Lung microvascular endothelial cell (primary cell): ENCODE measurements at places on chromosomes 11 and 22.
A peak's percentile ranks its signal among the peaks of the same experiment; 100 is the strongest.

GRCh38 chr11:100830978-100831732, 144.1 kb downstream of the ARHGAP42 start:
- peak; percentile 53 for DNase-seq

DNA sequence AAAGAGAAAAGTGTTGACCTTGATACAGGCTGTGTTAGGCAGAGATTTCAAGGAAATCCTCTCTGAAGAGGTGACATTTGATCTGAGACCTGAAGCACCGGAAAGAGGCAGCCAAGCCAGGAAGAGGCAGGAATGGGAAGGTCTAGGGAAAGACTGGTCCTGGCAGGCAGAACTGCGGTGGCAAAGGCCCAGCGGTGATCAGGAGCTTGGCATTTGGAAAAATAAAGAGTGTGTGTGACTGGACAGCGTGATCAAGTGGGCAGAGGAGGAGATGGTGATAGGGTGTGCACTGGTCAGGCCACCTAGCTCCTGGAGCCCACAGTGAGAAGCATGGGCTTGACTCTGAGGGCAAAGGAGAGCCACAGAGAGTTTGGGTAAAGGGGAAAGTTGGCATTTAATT, 27.2 kb upstream of the GAB4 start:
- no peak for DNase-seq

GRCh38 chr22:37241351-37242142, 2.5 kb downstream of the RAC2 start:
- DNase-seq = no peak

- no peak for DNase-seq
Measured at GRCh38 chr11:62879235-62879978, 1.3 kb upstream of the SLC3A2 start.

DNA sequence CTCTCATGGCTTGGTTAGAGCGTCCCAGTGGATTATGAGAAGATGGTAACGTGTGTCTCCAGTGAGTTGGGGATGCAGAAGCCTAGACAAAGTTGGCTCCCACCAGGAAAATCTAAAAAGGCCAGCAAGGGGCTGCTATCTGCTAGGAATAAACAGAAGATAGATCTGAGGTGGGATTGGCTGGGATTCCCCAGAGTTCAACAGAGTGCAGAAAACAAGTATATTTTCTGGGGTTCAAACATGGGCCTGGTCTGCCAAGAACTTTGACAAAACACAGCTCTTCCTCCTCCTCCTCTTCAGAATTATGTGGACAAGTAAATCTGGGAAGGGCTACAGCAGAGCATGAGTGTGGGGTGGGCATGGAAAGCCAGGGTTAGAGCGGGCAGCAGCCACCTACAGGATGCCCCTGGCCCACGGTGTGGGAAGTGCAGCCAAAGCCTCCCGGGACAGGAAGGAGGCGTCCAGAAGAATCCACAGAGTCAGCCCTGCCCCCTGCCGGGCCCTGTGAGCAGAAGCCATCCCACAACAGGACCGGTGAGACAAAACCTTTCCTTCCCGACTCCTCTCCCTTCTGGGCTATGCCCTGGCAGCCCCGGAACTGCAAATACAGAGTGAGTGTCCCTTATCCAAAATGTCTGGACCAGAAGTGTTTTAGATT, 67.1 kb downstream of the CD82 start:
- peak; percentile 63 for DNase-seq

DNA sequence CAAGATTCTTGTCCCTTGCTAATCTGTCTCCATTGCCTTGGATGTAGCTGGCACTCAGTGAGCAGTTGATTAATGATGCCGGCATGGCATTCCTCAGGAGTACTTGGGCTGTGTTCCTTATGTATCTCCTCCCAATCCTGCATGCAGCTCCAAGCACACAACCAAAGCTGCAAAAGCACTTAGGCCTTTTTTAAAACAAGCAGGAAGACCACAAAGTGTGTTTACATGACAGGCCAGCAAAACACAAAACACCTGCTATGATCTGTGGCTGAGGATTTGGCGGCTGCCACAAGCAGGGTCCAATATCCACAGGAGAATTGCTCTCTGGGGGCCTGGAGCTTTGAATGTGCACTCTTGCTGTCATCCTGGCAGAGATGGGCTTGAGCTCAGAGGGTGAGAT, 8.9 kb downstream of the ABTB2 start:
- no peak for DNase-seq

GRCh38 chr11:130655300-130655699, 206.9 kb downstream of the ADAMTS15 start:
- DNase-seq = no peak

- DNase-seq = peak; percentile 82
Measured at GRCh38 chr11:114166897-114167323, 107.4 kb downstream of the ZBTB16 start.

DNA sequence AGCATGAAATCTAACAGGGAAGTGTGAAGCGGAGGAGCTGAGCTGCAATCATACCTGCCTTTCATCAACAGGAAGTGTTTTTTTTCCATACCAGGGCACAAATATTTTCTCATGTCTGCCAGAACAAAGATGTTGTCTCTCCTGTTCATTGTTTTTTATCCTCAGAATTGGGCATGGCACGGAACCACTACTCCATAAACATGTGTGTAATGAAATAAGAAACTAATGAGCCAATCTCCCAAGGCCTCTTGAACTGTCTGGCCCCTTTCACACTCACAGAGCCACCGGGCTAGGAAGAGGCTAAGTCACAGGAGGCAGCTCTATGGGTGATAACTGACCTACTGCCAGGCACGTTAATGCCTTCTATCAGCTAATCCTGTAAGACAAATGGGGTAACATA, 124.4 kb downstream of the ETS1 start:
- no peak for DNase-seq

- DNase-seq = peak; percentile 71
Measured at GRCh38 chr22:25002241-25002985, 49.9 kb downstream of the KIAA1671 start.

DNA sequence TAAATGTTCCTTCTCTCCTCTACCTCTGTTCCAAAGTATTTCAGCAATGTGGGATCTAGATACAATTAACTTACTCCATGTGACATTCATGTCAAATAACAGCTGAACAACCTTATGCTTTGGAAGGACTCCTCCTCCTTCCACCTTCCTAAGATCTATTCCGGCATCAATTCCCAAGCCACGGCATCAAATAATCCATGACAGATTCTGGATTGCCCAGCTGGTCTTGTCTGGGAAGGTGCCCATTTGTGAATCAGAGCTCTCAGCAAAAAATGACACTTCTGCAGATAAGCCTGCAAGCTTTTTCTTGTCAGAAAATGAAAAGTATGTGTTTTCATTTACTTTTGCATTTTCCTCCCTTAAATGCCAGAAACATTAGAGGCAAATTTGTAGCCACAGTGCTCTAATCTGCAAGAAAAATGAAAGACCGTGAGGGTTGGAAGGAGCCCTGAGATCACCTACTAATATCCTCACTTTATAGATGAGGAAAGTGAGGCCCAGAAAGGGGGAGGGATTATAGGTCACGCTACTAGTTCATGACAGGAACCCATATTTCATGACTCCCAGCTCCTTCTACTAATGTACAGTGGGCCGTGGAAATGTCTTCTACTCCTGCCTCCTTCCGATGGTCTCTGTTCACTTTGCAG, 124.0 kb downstream of the ME3 start:
- peak; percentile 67 for DNase-seq

DNA sequence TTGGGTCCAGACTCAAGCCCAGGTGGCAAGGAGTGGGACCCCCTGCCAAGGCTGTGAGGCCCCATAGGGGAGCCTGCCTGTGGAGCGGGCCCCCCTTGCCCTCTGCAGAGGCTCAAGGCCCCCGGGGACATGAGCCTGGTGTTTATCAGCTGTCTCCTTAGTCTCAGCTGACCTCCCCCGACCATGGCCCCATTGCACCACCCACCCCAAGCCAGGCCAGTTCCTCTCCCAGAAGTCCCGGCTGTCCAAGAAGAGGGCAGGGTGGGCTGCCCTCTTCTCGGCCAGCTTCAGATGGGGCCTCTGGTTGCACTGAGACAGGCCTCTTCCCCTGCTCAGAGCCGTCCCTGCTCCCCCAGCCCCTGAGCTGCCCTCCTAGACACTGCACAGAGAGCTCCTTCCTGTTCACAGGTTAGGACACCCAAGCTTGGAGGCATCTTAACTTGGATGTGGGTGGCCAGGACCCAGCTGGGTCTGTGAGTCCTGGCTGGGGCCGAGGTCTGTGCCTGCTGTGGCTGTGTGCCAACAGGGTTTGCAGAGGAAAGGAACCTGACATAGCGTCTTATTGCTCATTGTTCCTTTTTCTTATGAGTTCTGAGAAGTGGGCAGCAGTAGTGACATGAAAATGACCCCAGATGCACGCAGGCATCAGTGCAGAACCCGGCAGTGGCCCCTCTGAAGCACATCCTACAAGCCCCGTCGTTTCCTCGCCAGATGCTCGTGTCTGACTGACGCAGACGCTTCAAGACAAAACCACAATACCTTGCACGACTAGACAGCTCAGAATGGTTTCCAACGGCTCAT, 5.4 kb downstream of the TRABD start:
- no peak for DNase-seq

DNA sequence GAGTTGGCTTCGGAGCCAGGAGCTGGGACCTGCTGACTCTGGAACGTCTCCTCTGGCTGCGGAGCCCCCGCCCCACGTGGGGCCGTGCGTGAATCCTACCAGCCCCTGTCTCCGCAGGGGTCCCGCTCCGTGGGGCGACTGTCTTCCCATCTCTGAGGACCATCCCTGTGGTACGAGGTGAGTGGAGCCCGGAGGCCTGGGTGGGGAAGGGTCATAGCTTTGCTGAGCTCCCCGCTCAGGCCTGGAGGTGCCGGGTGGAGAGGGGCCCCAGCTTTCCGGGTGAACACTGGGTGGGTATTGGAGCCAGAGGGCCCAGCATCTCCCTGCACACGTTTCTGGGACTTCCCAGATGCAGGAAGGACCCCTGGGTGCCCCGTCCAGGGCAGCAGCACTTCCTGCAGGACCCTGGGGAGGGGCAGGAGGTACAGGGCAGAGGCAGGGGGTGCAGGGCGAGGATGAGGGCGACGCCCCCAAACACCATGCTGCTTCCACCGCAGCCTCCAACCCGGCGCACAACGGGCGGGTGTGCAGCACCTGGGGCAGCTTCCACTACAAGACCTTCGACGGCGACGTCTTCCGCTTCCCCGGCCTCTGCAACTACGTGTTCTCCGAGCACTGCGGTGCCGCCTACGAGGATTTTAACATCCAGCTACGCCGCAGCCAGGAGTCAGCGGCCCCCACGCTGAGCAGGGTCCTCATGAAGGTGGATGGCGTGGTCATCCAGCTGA, 3.8 kb downstream of the MUC5AC start:
- no peak for DNase-seq

GRCh38 chr22:43945632-43946383, 9.4 kb upstream of the SAMM50 start:
- peak; percentile 74 for DNase-seq

DNA sequence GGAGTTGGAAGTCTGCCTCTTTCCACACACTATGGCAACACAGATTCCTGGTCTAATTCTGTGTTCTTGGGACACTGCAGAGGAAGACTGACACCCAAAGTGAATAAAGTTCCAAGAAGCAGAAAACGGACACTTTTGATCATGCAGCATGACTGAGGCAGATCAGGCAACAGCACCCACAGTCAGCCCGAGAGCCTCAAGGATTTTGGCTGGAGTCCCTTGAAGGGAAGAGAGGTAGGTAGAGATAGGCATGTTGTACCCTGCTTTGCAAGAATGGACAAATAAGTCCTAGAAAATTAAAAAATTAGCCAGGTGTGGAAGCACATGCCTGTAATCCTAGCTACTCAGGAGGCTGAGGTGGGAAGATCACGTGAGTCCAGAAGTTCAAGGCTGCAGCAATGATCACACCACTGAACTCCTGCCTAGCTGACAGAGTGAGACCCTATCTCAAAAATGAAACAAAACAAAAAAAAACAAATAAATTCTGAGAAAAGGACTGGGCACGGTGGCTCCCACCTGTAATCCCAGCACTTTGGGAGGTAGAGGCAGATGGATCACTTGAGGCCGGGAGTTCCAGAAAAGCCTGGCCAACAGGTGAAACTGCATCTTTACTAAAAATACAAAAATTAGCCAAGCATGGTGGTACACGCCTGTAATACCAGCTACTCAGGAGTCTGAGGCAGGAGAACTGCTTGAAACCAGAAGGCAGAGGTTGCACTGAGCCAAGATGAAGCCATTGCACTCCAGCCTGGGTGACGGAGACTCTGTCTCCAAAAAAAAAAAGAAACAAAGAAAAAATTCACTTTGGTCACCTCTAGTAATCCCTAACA, 6.9 kb downstream of the SLC43A1 start:
- no peak for DNase-seq

GRCh38 chr11:124761301-124762104, 587 bp downstream of the ESAM start:
- DNase-seq = peak; percentile 18

GRCh38 chr11:1953489-1954266, 6.5 kb downstream of the MRPL23 start:
- no peak for DNase-seq

DNA sequence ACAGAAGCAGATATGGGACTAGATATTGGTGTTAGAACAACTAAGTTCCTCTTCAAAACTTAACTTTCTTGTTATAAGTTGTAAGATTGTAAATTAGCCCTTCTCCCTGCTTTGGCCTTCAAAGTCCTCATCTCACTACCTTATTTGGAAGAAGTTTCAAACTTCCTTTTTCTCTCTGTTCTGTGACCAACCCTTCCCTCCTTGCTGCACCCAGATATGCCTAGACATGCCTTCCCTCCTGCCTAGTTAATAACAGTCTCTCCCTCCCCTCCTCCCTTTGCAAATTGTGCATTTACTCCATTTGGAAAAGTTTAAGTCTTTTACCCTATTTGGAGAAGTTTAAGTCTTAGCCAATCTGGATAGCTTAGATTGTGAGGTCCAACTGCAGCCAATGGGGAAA, 4.9 kb downstream of the OR52K2 start:
- DNase-seq = no peak

DNA sequence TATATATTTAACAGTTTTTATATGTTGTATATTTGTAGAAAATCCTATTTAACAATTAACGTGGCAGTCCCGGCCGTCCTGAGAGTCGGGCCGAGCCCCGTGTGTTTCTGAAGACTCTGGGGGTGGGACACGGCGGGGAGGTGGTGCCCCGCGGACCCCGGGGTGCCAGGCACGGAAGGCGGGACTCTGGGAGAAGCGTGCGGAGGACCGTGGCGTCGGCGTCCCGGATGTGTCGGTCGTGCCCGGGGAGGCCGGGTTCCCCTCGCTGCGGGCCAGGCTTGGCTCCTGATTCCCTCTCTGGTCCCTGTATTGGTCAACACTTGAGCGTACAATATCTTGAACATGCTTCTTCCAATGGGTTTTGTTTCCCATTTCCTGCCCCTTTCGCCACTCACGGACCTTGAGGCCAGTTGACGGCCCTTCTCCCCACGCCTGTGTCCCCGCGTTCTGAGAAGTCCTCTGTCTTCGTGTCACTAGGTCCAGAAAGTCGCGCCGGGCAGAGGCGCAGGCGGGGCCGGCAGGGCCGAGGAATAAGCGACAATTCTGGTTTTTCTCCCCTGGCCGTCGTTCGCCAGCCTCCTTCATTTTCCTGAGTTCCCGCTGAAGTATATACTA, 1076.7 kb downstream of the BRD1 start:
- DNase-seq = no peak

DNA sequence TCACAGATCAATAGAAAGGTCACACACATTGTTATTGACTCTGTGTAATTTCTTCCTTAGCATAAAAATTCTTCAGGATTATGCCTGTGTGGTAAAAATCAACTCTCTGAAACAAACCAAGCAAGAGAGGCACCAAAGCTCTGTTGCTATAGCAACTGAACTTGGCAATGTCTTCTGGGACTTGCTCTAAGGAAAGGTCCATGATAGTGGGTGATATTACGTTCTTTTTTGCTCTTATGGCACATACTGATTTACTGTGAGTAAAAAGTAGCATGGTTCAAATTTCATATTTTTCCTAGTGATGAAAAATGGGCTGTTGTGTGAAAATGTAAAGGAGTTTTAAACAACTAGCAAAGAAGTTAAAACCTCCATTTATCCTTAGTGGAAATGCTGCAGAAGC, 66.4 kb downstream of the SVIP start:
- no peak for DNase-seq
